ENCODE measurements at places on chromosomes 3 and 15. TPM values are rescaled to one million over a fixed set of nuclear protein-coding genes. Genes with fewer than 3 reads are reported as not detected.
A peak's percentile ranks its signal among the peaks of the same experiment; 100 is the strongest.

DNA sequence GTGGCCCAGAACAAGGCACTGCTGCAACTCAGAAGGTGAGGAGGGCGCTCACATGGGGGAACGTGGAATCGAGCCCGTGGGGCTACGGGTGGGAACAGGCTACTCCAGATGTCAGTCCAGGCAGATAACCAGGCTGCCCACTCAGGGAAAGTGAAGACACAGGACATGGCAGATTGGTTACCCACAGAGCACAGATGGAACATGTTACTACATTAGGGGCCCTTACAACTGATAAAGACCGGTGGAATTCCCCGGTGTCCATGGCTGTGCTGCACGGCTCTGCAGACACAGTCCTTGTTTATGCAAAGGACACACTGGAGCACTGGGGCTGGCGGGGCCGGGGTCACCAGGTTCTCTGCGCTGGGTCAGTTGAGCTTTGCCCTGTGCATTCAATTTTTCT is 36.9 kb downstream of the PCSK6 start:
- no peak for DNase-seq

- DNase-seq = no peak
Measured at GRCh38 chr3:14634763-14635400, 16.7 kb upstream of the CCDC174 start.

- DNase-seq = no peak
Measured at GRCh38 chr15:77671362-77672056, 38.8 kb upstream of the LINGO1 start.

DNA sequence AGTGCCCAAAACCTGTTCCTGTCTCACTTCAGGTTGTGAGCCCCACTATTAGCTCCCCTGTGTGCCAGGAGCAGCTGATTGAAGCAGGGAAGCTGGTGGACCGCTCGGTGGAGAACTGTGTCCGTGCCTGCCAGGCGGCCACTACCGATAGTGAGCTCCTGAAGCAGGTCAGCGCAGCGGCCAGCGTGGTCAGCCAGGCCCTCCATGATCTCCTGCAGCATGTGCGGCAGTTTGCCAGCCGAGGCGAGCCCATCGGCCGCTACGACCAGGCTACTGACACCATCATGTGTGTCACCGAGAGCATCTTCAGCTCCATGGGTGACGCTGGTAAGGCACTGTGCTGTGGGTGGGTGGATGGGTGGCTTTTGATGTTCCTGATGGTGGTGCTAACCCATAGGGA is 334.1 kb upstream of the TPM1 start:
- no peak for DNase-seq

DNA sequence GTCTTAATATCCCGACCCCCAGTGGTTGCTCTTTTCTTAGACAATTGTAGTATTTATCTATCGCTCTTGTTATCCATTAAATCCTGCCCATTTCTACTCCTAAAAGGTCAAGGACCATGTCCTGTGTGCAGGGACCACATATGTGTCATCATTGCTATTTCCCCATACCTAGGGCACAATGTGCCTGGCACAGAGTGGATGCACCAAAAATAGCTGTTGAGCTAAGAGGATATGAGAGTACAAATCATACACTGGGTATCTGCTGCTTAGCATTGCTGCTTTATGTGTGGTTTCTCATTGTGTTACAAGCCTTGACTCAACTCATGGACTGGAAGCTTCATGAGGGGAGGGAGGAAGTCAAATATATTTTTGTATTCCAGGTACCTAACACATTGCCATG is 3.4 kb upstream of the MITF start:
- no peak for DNase-seq

GRCh38 chr3:99854756-99855298 is 37.2 kb downstream of the CMSS1 start:
- no peak for DNase-seq

DNA sequence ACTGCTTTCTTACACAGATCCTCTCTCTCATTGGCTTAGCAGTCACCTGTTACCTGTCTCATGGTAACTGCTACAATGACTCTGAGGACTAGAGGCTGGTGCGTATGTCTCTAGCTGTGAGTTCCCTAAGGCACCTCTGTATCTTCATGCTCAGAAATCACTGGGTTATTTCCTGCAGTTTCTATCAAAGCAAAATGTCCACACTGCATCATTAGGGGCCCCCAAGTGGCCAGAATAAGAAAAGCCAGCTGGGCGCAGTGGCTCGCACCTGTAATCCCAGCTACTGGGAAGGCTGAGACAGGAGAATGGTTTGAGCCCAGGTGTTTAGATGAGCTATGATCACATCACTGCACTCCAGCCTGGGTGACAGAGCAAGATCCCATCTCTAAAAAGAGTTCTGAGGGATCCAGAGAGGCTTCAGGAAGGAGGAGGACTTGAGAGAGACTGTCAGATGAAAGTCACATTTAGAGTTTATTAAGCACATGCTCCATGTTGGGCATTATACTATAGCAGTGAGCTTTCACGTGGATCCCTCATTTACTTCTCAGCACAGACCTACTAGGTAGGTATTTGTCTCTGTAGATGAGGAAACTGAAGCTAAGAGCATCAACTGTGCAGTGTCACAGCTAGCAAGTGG is 2.3 kb upstream of the VPS18 start:
- no peak for DNase-seq

DNA sequence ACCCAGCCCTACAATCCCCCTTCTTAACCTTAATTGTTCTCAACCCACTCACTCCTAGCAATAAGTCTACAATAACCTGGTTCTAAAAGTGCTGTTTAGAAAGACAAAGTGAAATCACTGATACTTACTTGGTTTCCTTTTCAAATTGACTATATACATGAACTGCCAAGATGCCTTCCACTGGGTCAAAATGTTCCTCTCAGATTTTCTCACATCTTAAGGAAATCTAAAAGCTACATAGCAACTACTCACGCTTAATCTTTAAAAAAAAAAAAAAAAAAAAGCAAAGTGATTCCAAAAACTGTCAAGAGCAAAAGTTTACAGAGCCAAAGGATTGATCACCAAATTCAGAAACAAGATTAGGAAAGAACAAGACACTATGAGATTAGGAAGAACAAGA is 68.7 kb upstream of the MAP4 start:
- no peak for DNase-seq

DNA sequence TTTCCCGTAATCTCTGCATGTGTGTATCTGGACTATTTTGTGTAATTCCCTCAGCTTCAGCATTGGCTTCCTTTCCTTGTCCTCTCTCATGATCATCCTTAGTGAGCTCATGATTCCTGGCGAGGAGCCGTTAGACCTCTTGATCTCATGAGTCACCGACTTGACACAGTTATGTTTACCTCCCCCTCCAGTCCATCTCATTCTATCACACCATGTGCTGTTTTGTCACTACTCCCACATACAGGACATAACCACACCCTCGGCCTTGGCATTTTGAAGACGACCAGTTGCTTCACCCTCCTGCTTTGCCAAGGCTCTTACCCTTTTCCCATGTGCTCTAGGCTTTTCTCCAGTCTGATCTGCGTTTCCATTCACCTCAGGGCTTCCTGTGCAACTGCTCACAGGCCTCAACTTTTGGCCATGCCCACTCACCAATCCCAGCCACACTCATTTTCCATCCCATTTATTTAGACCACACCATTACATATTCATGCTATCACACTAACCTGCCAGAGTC is 41.5 kb downstream of the CP start:
- DNase-seq = peak; percentile 98

DNA sequence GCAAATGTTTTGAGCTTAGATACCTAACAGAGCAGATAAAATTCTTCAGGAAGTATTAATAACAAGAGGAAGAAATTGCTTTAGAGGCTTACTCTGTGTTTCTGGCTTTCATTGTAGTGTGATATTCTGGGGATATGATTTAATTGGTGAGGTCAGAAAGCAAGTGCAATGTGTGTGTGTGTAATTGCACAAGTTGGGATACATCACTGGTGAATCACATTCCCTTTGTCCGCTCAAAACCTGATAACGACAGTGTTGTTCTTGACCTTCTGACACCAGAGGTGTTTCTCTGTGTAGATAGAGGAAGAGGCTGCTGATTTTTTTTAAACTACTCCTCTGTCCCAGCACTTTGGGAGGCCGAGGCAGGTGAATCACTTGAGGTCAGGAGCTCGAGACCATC is 161.1 kb downstream of the CACNA2D3 start:
- no peak for DNase-seq

GRCh38 chr3:120641696-120642246 is 40.3 kb downstream of the HGD start:
- DNase-seq = no peak

DNA sequence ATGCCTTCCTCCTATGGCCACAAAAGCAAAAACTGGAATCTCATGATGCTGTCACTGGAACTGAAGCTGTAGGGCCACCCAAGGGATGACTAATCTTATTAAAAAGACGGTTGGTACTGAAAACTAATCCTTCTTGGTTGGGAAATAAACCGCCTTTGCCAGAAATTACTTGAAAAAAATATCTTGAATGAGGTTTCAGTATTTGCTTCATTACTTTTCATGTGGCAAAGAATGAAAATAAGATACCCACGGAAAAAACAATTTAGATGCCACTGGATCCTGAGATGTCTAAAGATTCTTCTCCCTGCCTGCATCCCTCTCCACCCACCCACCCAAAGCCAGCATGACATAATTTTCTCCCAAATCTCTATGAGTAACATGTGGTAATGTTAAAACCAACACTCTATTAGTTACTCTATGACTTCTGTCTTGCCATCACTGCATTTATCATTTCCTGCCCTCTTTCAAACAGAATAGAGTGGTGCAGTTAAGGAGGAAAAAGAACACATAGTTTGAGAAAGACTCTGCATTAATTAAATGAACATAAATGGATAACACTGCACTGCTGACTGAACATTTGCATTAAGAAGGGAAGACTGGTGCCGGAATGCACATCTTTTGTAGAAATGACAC is 111.8 kb upstream of the DPH6 start:
- DNase-seq = no peak

GRCh38 chr3:195312714-195313113 is 41.8 kb upstream of the XXYLT1 start:
- DNase-seq = no peak

- DNase-seq = no peak
Measured at GRCh38 chr3:156682501-156682900, 8.1 kb downstream of the TIPARP start.

DNA sequence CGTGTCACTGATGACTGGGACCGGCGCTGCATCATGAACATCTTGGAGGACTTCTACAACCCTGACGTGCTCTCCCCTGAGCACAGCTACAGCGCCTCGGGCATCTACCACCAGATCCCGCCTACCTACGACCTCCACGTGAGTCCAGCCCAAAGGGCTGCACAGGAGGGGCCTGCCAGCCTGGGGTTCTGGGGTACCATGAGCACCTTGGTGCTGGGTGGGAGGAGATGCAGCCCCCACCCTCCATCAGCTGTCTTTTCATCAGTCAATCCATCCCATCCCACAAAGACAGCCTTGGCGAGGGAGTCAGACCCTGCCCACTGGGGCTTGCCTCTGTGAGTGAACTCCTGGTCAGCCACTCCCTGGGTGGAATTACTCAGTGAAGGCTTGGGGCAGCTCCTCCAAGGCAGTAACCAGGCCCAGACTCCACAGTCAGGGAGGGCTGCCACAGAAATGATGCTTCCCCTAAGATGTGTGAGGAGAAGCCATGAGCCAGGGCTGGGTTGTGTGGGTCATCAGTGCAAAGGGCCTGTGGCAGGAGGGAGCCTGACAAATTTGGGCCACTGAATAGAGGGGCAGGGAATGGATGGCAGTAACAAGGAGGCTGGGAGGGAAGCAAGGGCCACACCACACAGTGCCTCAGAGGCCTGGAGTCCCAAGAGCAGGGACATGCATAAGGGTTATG is 47.9 kb downstream of the SEMA3G start:
- DNase-seq = no peak

DNA sequence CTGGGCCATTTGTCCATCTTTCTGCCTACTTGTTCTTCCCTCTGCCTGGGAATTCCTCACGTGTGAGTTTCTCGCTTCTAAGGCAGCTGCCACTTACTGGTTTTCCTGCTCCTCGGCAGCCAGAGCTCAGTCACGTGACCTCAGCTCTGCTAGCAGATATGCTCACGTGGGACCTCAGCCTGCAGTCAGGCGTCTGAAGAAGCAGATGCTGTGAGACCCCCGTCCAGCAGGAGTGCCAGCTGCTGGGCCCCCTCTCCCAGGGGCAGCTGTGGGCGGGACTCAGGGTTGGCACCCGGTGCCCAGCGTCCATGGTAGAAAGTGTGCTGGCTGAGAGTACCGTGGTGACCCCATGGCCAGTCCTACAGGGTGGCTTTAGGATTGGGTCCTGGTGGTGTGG is 161.3 kb upstream of the TLE3 start:
- DNase-seq = peak; percentile 74

DNA sequence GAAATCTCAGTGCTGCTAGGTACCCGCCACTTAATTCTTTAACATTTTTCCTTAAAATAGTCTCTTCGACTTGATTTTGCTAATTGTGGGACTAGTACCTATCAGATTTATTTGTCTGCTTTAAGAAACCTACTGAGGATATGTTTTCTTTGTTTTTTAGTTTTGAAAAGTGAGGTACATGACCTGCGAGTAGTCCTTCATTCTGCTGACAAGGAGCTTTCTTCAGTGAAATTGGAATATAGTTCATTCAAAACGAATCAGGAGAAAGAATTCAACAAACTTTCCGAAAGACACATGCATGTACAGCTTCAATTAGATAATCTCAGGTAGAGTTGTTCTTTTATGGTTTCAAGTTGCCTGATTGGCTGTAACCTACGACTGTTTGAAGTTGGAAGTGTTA is 47.0 kb upstream of the TMEM42 start:
- no peak for DNase-seq

DNA sequence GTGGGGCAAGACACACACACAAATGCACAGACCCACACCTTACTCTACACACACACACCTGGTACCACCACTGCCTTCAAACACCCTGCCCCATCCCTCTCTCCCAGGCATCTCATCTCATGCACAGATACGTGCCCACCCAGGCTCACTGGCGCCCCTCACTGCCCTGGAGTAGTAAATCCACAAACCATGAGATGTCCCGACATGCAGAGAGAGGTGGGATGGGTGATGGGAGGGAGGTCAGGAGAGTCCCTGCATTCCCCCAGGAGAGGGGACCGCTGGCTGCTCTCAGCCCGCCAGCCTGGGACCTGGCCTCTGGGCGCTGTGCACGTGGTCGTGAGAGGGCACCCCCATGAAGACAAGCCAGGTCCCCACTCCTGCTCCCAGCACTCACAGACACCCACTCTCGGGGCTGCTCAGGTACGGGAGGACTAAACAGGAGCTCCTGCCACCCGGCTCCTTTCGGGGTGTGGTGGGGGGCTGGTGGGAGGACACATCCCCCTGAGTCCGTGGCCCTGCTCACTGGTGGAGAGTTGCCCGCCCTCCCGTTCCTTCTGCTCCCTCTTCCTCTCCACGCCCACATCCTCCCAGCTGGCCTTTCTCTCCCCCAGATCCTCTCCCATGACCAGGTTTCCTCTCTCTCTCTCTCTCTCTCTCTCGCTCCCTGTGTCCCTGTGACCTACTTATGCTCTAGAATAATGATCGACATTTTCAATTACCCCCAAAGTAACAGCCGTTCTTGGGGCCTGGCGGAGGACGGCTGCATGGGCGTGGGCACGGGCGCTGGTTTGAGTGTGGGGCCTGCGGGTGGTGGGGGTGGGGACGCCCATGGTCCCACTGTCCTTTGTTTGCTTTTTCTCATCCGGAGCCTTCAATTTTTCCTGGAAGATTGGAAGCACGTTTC is 18.9 kb upstream of the CSPG4 start:
- no peak for DNase-seq

- DNase-seq = peak; percentile 79
Measured at GRCh38 chr3:9715764-9716437, 12.3 kb downstream of the CPNE9 start.

GRCh38 chr3:136838641-136839555 is 20.0 kb downstream of the SLC35G2 start:
- DNase-seq = no peak

The SEMA6D gene
- 16.3 TPM for total RNA-seq

The ACKR4 gene
- 0.22 TPM for total RNA-seq

The CSK gene
- total RNA-seq = 26.3 TPM

The PLA2G4E gene
- total RNA-seq = not detected

The LTK gene
- not detected for total RNA-seq

Measured in tibial nerve (tissue), 4 donors.